ENCODE measurements at places on chromosomes 4 and X.

DNA sequence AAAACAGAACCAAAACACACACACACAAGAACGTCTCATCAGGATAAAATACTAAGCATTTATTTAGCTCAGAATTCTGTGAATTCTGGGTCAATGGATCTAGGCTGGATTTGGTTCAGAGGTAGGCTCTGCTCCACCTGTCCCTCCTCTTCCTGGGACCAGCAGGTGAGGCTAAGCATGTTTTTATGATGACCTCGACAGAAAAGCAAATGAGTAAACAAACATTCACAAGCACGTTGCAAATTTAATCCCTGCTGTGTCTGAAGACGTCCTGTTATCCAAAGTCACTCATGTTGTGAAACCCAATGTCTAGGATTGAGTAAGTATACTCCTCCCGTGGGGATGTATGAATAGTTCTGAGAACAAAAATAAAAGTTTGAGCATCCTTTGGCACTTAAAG is 371.4 kb upstream of the TECRL start:
- DNase-seq: no peak

GRCh38 chrX:147894366-147894963 is 17.3 kb upstream of the FMR1 start:
- no peak for DNase-seq

DNA sequence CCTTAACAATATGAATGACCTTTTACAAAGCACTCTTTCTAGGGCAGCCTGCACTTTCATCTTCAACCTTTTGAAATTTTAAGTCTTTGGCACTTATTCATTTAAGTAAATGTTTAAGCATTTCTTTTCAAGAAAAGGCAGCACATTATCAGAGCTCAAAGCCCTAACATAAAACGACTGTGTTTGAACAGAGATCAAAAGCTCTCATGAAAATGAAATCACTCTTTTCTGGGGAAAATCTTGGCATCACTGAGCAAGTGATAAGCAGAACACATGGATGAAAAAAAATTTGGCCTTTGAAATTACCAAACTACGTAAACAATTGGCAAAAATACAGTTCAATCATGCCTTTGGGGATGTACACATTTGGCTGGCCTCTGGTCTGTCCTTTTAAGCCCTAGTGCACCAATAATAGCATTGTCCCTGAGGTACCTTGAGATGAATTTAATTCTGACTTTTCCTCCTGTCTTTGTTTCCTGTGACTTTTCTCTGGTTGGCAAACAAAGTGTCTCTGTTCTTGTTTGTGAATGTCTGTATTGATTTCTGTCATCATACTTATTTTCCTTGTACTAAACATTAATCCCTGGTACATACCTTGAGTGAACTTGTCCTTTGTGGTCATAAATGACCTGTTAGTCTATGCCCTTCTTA is 12.9 kb upstream of the ODAM start:
- no peak for DNase-seq

DNA sequence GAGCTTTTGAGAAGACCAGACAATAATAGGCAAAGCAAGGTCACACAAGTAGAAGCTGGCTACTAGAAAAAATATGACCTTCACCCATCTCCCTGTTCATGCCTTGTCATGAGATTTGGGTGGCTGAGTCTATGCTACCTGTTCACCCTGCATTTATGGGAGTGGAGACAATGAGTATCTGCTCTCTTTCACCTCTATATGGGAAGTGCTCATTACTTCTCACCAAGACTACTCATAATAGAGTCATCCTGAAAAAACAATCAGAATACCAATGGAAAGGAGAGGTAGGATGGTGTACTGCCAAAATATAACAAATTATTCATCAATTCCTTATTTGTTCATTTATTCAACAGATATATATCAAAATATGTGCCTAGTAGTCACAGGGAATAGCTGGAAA is 921.8 kb upstream of the INTU start:
- DNase-seq: no peak

GRCh38 chrX:65871671-65872311 is 168.1 kb downstream of the VSIG4 start:
- DNase-seq: no peak

DNA sequence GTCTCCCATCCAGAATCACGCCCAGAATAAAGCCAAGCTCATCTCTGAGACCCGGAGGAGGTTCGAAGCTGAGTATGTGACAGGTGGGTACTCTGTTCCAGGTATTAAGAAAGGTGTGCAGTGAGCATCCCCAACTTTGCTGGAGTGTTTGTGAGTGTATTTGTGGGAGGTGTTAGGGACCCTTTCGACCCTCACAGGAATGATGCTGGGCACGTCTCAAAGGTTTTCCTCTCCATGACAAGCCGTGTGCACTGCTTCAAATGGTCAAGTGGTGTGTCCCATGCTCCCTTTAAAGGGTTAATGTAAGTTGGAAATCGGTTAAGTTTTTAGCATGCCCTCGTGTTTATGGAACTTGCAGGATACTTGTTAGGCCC is 442 bp downstream of the MOSPD2 start:
- DNase-seq: no peak

DNA sequence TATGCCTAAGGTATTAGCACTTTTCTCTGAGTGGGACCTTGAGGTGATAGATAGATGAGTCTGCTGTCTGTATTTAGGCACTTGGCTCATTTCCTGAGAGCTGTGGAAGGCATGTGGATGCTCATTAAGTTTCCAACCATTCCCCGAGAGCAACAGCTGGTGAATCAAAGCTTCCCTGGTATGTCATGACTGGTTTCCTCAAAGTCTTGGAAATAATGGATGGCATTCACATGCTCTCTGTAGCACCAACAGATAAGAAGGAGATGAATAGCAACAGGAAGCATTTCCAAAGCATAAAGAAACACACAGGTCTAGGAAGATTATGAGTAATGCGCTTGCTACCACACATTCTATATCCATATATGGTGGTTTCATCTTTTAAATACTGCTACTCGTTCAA is 118.3 kb upstream of the ETNPPL start:
- no peak for DNase-seq

- DNase-seq: no peak
Measured at GRCh38 chr4:57318703-57319102, 208.5 kb upstream of the IGFBP7 start.

- no peak for DNase-seq
Measured at GRCh38 chr4:105128208-105128607, 18.5 kb upstream of the TET2 start.

DNA sequence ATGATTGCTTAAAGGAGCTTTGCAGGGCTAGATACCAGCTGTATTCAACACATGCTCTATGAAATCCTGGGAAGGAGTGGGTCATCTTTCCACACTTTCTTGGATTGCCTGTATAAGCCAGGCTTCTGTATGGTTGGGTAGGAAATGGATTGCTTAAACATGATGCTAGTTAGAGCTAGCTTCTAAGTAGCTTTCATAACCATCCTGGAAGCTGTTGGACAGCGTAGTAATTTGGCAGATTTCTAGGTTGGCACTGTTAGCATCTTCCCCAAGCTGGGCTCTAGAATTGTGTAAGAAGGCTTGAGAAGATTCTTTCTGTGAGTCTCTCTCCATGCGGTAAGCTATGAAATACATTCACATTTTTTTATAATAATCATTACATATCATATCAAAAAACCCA is 127.3 kb downstream of the LINC00632 start:
- no peak for DNase-seq

DNA sequence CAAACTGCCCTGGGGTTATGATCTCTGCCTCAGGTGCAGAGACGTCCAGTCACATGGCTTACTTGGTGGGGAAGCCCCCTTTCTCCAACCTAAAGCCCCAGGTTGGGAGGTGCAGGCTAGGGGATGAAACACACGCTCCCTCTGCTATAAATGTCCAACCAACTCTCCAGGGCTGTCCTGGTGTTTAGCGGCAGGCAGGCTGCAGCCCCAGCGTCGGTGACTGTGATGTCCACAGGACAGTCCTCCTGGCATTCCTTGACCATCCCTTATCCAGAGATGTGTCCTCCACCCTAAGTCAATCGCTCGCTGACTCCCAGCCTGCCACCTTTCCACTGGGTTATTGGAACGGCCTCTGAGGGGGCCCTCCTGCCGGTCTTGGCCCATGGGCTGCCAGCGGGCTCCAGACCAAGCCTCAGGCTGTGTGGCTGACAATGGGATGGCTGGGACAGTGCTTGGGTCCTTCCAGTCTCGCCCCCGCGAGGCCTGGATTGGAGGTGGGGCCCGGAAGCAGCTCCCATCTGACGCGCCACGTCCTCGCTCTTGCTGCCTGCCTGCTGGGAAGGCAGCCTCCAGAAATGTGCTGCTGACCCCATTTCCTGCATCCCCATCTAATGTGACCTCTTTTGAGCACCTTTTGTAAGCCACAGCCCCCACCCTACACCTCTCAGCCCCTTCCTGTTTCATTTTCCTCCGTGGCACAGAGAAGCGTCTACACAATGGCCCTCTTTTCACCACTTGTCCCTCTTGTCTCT is 60.8 kb upstream of the ADRA2C start:
- DNase-seq: no peak

DNA sequence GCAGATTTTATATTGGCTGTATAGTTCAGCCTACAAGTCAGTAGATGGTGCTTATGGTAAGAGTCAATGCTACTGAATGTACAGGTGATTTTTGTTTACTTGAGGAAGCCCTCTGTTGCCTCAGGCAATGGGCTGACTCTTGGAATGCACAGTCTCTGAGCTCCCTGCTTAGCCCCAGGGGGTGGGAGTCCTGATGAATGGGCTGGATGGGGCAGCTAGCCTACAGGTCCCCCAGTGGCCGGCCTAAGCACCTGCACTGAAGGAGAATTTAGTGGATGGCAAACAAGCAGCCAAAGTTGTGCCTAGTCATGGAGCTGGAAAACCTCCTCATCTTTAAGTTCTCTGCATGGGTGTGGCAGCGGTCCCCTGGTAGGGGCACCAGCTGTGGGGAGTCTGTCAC is 101.8 kb upstream of the CXorf51B start:
- DNase-seq: no peak

GRCh38 chr4:125283707-125284279 is 31.0 kb upstream of the FAT4 start:
- no peak for DNase-seq

GRCh38 chrX:19448077-19448476 is 67.2 kb downstream of the MAP3K15 start:
- no peak for DNase-seq

GRCh38 chr4:15100994-15101695 is 98.9 kb downstream of the CPEB2 start:
- no peak for DNase-seq

DNA sequence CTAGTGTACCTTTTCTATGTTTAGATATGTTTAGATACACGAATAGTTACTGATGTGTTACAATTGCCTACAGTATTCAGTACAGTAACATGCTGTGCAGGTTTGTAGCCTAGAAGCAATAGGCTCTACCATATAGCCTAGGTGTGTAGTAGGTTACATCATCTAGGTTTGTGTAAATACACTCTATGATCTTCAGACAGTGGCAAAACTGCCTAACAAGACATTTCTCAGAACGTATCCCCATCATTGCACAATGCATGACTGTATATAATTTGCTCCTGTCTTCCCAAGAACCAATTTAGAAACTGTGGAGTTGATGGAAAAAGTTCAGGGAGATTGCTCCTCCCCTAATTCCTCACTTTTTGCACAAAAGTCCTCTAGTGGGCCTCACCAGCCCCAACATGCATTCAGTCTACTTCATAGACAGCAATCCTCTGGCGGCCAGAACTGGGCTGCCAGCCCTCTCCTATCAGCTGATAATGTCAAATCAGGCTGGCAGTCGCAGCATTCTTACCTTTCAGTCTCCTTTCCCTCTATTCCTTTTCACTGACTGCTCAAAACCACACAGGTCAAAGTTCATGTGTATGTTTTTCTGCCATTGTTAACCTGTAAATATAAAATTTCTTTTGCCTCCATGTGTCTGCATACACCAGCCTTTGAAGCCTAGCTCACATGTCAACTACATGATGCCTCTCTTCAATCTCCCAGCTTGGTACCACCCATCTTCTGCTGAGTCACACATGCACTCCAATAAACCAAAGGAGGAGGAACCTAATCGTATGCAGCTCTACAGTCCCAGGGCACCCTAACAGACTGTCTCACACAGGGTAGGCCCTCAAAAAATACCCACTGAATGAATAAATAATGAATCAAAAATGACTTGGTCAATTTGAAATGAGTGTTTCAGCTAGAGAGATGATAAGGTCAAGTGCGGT is 32.0 kb downstream of the BCLAF3 start:
- no peak for DNase-seq

DNA sequence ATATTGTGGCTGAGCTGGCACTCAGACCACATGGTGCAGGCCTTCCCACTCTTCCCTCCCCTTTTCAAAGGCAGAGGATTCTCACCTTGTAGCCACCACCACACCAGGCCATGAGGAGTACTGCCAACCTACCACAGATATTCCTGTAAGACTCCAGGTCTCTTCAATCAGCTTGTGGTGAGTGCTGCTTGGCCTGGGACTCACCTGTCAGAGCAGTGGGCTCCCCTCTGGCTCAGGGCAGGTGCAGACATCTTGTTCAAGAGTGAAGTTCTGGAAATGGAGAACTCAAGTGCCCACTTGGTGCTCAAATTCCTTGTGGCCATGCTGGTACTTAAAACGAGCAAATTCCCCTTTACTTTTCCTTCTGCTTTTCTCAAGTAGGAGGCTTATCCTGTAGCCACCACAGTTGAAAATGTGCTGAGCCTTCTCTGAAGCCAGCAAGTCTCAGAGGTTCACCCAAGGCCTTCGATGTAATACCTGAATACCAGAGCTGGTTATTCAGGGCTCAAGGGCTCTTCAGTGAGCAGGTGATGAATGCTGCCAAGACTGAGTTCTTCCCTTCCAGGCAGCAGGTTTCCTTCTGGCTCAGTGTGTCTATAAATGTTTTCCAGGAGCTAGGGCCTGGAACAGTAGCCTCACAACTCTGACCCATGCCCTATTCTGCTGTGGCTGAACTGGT is 212.9 kb downstream of the TEX13C start:
- DNase-seq: no peak

DNA sequence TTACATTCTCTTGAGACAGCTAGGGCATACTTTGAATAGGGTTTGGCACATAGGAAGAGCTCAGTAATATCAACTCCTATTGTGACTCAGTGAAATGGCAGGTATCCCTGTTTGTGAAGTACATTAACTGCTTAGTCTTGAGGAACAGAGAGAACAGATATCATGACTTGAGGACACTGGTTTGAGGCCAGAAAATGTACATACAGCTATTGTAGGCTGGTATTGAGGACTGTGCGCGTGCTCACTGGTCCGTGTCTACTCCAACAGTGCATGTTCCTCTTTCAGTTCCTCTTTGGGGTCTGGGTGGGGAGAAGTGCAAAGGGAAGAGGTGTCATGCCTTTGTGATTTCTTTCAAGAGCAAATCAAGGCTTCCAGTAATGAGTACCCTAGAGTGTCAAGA is 34.6 kb upstream of the TBC1D9 start:
- DNase-seq: no peak

DNA sequence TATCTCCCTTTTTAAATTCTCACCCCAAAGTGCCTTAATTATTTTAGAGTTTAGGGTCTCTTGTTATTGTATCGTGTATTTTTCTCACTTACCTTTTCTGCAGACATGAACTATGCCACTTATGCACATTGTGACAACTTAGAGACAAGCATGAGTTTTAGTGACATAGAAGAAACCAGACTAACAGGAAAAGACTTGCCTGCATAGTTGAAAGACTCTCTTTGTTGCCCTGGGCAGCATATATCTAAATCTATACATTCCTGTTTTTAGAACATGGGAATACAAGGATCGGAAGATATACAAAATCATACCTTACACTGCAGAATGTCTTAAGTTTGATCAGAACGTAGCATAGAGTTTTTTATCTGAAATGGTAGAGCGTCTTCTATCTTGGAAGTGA is 45.1 kb upstream of the ANKRD17 start:
- no peak for DNase-seq

Measured in GF-D8 (cell line).